ENCODE measurements at places on chromosomes 6 and 20.

DNA sequence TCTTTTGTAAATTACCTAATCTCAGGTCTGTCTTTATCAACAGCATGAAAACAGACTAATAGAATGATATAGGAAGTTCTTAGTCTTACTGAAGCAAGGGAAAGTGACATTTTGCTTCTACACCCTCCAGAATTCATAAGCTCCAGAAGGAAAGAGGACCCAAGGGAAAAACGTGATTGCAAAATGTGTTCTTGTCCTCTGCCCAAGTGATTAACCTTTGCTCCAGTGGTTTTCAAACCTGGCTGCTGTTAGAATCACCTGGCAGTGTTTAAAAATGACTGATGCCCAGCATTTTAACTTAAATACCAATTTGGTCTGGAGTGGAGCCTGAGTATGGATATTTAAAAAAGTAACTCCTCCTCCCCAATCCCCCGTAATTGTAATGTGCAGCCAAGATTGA is 191.4 kb downstream of the SLC16A10 start:
- DNase-seq: no peak

GRCh38 chr6:109117346-109118035 is 22.2 kb downstream of the CEP57L1 start:
- no peak for DNase-seq

- no peak for DNase-seq
Measured at GRCh38 chr20:63846128-63846771, 15.0 kb upstream of the ABHD16B start.

DNA sequence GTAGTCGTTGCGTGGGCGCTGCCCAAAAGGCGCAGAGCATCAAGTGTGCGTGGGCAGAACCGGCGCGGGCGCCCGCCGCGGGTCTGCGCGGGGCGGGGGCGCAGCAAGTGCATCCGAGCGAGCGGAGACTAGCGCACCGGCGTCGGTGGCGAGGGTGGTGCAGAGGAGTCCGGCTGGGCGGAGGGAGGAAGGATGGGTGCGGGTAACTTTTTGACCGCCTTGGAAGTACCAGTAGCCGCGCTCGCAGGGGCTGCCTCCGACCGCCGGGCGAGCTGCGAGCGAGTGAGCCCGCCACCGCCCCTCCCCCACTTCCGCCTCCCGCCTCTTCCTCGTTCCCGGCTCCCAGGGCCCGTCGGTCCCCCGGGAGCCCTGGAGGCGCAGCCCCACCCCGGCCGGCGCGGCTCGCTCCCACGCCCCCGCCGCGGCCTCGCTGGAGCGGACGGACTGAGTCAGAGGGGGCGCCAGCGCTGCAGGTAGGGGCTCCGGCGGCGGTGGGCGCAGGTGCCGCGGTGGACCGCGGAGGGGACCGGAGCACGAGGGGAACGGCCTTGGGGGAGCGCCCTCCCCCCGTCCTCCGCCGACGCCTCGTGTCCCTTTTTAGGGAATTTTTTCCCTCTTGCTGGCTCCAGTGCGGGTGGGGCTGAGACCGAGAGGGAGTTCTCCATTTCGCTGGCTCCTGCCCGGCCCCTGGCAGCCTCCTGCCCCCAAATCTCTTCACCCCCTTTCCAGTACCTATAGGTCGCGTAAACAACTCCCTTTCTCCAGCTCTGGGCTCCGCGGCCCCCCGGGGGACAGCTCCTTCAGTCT is 1.6 kb upstream of the DBNDD2 start:
- DNase-seq: peak; percentile 40

GRCh38 chr6:53347921-53348370 is 804 bp downstream of the ELOVL5 start:
- DNase-seq: peak; percentile 70

GRCh38 chr6:79045966-79046365 is 32.1 kb downstream of the PHIP start:
- DNase-seq: no peak

DNA sequence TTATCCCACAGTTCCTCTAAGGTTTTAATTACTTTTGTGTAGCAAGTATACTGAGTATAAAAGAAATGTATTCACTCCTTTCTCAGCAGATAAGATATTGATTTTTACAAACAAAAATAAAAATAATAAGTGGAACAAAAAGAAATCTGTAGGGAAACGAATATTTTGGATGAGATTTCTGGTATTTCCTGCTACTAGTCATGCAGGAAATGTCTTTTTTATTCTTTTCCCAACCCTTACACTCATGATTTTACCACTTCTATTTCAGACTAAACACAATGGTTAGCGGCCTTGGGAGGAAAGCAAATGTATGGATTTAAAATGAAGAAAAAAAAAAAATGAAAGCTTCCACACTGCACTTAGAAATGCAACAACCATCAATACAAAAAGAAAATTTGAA is 580.5 kb upstream of the MARCKS start:
- DNase-seq: no peak

- no peak for DNase-seq
Measured at GRCh38 chr6:14921170-14921569, 324.7 kb upstream of the JARID2 start.

GRCh38 chr20:19495905-19496703 is 262.0 kb upstream of the RIN2 start:
- DNase-seq: no peak

GRCh38 chr6:36959555-36960250 is 5.2 kb downstream of the PI16 start:
- no peak for DNase-seq

GRCh38 chr20:25252230-25252651 is 4.4 kb downstream of the PYGB start:
- no peak for DNase-seq

DNA sequence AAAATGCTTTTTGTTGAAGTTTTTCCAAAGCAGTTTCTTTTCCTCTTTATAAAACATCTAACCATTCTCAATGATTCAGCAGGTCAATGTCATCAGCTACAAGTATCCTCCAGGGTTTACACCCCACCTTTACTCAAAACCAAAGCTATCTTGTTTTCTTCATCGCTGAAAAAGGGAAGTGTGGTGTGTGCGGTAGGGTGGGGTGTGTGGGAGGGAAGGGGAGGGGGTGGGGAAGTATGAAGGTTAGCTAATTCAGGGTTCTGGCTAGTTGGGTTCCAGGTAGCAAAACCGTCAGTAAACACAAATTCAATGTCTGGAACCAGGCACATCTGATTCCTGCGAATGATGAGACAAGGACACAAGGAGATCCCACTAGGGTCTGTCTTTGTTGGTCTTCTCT is 189.6 kb downstream of the GJA10 start:
- DNase-seq: no peak

- no peak for DNase-seq
Measured at GRCh38 chr6:88666901-88667300, 296.5 kb downstream of the RNGTT start.

DNA sequence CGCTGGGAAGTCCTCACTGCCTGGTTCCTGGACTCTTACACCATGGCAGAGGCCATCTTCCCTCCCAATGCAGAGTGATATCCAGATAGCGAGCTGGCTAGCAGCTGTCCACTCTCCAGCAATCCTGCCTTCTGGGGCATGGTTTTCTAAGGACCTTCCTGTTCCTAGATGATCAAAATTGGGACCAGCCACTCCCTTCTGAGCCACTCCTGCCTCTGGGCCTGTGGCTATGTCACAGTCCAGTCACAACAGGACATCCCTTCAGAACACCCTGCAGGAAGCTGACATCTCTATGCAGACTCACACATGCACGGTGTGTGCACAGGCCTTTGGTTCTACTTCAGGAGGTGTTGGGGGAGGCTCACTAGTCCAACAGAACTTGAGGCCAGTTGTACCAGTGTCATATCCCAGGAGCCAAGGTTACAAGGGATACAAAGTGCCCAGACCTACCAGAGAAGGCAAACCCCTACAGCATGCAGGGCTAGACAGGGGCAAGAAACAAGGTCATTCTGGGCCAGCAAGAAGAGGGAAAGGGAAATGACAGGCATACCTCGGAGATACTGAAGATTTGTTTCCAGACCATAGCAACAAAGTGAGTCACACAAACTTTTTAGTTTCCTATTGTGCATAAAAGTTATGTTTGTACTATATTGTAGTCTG is 2.7 kb upstream of the MCCD1 start:
- DNase-seq: no peak

GRCh38 chr6:115060581-115060980 is 717.8 kb upstream of the HS3ST5 start:
- no peak for DNase-seq

GRCh38 chr20:8376940-8377339 is 244.9 kb downstream of the PLCB1 start:
- no peak for DNase-seq

DNA sequence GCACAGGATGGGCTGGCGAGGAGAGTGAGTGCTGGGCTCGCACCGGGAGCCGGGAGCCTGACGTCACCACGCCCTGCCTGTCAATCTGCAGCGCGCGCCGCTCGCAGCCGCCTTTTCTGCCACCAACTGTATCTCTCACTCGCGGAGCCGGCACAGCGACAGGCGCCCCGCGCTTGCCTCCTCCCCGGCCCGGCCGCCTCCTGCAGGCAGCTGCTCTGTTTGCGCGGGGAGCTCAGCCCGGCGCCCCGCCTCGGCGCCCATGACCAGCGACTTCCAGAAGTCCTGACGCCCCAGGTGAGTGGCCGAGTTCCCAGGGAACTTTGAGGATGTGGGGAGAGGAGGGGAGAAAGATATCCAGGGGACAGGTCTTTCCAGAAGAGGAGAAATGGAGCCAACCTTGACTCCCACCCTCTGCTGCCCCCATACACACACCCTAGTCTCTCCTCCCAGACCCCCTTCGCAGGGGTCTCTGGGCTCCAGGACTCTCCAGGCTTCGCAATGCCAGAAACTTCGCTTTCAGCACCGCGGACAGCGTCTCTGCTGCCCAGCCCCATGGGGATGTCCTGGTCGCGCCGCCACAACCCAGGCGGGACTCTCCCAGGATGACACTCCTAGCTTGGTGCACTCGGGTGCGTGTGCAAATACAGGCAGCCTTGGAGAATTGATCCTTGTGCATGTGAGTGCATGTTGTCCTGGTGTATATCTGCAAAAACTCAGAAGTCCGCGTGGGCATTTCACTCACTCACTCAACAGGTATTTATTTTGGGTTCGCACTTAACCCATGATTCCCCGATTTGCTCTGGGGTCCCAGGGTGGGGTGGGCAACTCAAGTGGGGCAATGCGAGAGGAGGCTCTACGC is at the start of gene GPR6:
Gene GPR6 (plus strand): TSS at position 138 of the 859 bp plus-strand sequence. CDS start 802 bp downstream, outside the sequence.
- DNase-seq: peak; percentile 91

DNA sequence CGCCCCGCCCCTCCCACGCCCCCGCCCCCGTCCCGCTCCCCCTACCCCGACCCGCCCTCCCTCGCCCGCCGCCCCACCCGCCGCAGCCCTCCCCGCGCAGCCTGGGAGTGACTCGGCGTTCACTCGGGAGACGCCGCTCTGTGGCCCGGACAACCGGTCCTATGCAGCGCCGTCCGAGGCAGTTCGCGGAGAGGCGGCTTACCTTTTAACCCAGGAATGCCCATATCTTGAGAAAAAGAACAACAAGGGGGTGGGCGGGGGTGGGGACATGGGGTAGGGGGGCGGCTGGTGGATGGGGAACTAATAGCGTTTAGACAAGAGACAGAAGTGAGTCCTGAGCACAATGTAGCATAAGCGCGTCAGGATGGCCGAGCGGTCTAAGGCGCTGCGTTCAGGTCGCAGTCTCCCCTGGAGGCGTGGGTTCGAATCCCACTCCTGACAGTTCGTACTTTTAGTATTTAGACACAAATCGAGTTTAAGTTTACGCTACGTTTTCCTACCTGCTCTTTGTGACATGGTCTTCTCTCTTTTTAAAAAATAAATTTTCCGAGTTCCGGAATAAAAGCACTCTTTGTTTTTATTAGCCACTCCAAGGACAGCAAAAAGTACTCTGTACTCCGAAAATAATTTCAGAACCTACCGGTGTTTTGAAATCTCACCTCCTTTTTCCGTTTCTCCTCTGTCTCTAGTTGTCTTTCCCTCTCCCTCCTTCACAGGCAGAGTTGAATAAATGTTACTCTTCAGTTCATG is 17.1 kb upstream of the HMGN4 start:
- DNase-seq: peak; percentile 90

DNA sequence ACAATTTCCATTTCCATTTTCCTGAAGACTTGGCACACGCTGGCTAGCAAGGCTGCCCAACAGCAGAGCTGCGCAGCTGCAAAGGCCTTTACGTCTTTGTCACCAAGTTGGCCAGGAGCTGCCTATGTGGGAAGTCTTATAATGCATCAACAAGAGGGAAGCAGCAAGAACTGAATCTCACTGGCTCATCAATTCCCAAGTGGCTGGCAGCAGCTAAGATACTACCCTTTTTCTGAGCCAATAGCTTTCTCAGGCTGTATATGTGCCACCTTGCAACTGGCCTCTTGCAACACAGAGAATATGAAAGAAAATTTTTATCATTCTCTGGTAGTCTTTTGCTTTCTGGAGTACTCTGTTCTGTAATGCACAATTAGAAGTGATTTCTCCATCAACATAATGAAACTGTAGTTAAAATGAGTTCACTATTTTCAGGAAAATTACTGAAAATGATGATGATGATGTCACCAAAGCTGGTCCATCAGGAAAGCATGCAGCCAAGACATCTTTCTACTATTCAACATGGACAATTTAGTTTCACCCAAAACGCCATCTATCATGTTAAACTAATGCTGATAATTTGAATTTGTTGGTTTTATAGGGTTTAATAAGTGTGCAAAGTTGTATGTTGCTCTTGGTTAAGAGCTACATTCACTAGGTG is 97.3 kb upstream of the FOXA2 start:
- DNase-seq: no peak

DNA sequence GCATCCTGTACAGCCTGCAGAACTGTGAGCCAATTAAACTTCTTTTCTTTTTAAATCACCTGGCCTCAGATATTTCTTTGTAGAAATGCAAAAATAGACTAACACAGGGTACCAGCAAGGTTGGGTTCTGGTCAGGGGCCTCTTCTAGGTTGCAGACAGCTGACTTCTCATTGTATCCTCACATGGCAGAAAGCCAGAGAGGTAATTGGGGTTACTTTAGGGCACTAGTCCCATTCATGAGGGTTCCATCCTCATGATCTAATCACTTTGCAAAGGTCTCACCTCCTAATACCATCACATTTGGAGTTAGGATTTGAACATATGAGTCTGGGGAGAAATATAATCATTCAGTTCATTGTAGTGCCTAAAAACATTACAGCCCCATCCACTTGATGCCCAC is 101.5 kb downstream of the LCA5 start:
- no peak for DNase-seq

- no peak for DNase-seq
Measured at GRCh38 chr20:54227241-54227640, 19.4 kb downstream of the PFDN4 start.

DNA sequence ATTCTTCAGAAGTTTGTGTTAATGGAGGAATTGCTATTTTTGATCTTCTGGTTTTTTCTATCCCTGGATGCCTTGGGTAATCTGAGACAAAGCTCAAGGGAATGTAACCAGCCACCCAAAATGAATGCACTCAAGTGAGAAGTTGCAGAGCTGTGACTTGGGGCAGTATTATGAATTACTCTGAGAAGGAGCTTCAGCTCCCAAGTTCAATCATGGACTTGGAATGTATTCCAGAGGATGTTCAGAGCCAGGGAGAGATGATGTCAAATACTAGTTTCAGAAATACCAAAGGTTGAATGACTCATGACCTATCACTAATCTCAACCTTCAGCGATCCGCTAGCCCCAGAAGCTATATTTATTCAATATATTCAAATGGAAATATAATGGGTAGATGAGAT is 375.2 kb upstream of the PLCB4 start:
- DNase-seq: no peak

- DNase-seq: no peak
Measured at GRCh38 chr6:30112402-30112994, 392 bp downstream of the TRIM31 start.

- no peak for DNase-seq
Measured at GRCh38 chr20:4127344-4127743, 112.0 kb upstream of the RNF24 start.

- no peak for DNase-seq
Measured at GRCh38 chr20:47480705-47481104, 21.0 kb upstream of the NCOA3 start.

GRCh38 chr6:107770541-107770940 is 53.6 kb downstream of the SCML4 start:
- no peak for DNase-seq

Measured in neuronal stem cell (in vitro differentiated cells).